ENCODE measurements at places on chromosomes 5 and 9. TPM values are rescaled to one million over a fixed set of nuclear protein-coding genes. Genes with fewer than 3 reads are reported as not detected.

IL12B gene
- total RNA-seq = not detected

- no peaks in the 10 kb centered on the region for H3K27me3 ChIP-seq
- H3K27ac ChIP-seq = no peak overlapping the region
- no peaks in the 10 kb centered on the region for H3K36me3 ChIP-seq
- no peaks in the 10 kb centered on the region for H3K4me1 ChIP-seq
These were observed 269.2 kb upstream of the TNC start for GRCh38 chr9:115386963-115387770.

ROR2 gene
- 2.1 TPM for total RNA-seq

ECSCR gene
- total RNA-seq = 0.73 TPM

- H3K4me1 ChIP-seq = peaks cover 10% of the 10 kb centered on the region
- H3K4me3 ChIP-seq = no peak overlapping the region
- no peak for DNase-seq
- no peak overlapping the region for H3K27ac ChIP-seq
- no peaks in the 10 kb centered on the region for H3K27me3 ChIP-seq
These were observed 550 bp upstream of the CKMT2 start for GRCh38 chr5:81232464-81233079.

DNA sequence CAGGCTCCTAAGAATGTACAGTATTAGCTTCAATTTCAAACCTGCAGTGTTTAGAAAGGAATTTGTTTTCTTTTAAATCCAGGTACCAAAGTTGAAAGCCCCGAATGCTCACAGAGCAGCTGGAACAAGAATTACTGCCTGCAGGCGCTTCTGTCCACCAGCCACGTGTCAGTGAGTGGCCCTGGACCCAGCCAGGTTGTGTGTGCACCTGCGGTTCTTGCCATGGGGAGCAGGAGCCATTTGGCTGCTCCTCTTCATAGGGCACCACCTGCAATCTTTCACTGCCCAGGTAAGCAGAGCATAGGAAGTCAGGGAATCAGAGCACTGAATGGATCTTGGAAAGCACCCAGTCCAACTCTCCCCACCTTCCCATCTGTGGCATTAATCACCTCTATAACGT lies 79.5 kb upstream of the PIP5K1B start:
- no peak overlapping the region for H3K4me3 ChIP-seq
- no peak for DNase-seq
- H3K36me3 ChIP-seq = no peaks in the 10 kb centered on the region
- peaks cover 3% of the 10 kb centered on the region for H3K27me3 ChIP-seq
- no peak overlapping the region for H3K27ac ChIP-seq

DNA sequence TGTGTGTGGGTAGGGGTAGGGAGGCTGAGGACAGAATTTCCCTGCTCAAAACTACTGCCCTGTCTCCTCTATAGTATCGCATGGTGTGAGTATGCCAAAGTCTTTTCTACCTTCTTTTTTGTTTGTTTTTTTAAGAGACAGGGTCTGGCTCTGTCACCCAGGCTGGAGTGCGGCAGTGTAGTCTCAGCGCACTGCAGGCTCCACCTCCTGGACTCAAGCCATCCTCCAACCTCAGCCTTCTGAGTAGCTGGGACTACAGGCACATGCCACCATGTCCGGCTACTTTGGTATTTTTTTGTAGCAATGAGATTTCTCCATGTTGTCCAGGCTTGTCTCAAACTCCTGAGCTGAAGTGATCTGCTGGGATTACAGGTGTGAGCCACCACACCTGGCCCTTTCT lies 2.5 kb downstream of the SRP19 start:
- H3K36me3 ChIP-seq = peaks cover 14% of the 10 kb centered on the region
- peaks cover 19% of the 10 kb centered on the region for H3K4me1 ChIP-seq
- H3K27ac ChIP-seq = no peak overlapping the region
- no peak overlapping the region for H3K4me3 ChIP-seq
- no peaks in the 10 kb centered on the region for H3K27me3 ChIP-seq

DNA sequence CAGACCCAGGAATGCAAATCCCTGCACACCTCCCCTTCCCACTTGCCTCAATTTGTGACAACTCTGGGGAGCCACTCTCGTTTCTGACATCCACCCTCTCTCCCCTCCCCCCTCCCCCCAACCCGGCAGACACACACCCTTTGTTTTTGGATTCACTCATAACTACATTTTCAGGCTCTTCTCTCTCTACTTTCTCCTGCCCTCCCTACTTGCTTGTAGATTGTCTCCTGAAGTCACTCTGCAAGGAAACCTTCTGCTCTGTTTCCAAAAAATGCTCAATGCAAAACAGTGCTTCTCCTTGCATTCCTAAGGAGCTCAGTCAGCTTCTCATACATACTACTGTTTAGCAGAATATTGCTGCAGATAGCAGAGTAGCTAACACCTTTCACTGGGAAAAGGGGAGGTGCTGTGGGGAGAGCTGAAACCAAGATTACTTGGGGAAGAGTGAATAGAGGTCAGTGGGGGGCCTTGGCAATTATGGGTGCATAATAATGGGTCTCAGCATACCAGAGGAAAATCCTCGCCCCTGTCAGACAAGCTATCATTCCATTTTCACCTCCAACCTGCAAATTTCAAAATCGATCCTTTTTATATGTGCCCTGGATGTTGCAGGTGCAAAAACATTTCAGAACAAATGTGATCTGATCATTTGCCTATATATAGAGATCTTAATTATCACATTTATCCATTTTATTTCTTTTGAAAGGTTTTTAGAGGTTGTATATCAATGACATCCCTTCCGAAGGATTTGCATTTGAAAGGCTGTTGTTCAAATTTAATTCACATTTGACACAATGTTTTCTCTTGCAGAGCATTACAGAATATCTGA lies 1860.7 kb upstream of the WWC1 start:
- H3K4me3 ChIP-seq = no peak overlapping the region
- DNase-seq = no peak
- H3K27me3 ChIP-seq = no peaks in the 10 kb centered on the region
- no peak overlapping the region for H3K27ac ChIP-seq
- H3K4me1 ChIP-seq = no peaks in the 10 kb centered on the region

DNA sequence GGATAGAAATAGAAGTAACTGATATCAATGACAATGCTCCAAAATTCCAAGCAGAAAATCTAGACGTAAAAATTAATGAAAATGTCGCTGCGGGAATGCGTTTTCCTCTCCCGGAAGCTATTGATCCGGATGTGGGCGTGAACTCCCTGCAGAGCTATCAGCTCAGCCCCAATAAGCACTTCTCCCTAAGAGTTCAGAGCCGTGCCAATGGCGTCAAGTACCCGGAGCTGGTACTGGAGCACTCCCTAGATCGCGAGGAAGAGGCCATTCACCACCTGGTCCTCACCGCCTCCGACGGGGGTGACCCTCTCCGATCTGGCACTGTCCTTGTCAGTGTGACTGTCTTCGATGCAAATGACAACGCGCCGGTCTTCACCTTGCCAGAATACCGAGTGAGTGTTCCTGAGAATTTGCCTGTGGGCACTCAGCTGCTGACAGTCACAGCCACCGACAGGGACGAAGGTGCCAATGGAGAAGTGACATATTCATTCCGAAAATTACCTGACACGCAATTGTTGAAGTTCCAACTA lies 818 bp downstream of the PCDHGA10 start:
- no peak for DNase-seq
- H3K27ac ChIP-seq = no peak overlapping the region
- no peaks in the 10 kb centered on the region for H3K36me3 ChIP-seq
- H3K27me3 ChIP-seq = peaks cover 23% of the 10 kb centered on the region
- H3K4me1 ChIP-seq = peaks cover 5% of the 10 kb centered on the region
- peak overlapping the region; percentile 73 for H3K4me3 ChIP-seq
